ENCODE measurements at places on chromosomes 12 and 14.
A peak's percentile ranks its signal among the peaks of the same experiment; 100 is the strongest.

DNA sequence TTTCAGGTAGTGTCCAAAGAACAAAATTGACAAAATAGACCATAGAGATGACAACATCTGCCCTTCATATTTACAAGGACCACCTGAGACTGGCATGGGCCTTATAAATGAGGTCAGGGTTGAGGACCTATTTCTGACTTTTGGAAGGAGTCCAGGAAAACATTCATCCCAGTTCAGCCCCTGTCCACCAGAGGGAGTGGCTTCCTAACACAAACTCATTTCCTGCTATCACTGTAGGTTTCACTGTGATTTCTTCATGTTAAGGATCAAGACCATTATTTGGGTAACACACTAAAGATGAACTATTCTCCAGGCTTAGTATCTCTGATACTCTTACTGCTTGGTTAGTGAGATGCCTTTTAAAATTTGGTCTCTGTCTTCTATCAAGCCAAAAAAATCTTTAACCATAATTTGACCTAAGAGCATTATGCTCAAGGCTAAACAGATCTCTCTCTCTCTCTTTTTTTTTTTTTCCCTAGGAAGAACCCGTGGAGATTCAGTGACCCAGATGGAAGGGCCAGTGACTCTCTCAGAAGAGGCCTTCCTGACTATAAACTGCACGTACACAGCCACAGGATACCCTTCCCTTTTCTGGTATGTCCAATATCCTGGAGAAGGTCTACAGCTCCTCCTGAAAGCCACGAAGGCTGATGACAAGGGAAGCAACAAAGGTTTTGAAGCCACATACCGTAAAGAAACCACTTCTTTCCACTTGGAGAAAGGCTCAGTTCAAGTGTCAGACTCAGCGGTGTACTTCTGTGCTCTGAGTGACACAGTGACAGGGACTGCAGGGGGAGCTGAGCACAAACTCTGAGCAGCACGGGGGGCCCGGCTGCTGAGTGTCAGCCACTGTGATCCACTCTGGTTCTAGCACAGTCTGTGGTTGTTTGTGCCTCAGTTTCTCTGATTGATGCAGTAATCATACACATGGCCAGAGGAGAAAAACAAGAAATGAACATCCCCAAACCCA, 267.6 kb upstream of the OR4E1 start:
- DNase-seq = no peak

DNA sequence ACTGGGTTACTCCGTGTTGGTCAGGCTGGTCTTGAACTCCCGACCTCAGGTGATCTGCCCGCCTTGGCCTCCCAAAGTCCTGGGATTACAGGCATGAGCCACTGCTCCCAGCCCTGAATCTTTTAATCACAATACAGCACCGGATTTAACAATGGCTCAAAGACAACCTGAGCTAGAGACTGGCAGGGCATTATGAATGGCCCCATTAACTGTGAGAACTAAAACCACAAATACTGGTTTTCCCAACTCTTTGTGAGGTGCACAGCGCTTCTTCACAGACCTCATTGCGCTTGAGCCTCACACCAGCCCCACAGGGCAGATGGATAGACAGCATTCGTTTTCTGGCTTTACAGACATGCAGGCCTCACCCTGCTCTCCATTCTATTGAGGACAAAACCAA, 107.0 kb upstream of the FKBP4 start:
- DNase-seq = no peak

GRCh38 chr14:53857625-53858344, 98.8 kb downstream of the BMP4 start:
- no peak for DNase-seq

GRCh38 chr12:64621257-64621942, 11.1 kb downstream of the RASSF3 start:
- DNase-seq = no peak

DNA sequence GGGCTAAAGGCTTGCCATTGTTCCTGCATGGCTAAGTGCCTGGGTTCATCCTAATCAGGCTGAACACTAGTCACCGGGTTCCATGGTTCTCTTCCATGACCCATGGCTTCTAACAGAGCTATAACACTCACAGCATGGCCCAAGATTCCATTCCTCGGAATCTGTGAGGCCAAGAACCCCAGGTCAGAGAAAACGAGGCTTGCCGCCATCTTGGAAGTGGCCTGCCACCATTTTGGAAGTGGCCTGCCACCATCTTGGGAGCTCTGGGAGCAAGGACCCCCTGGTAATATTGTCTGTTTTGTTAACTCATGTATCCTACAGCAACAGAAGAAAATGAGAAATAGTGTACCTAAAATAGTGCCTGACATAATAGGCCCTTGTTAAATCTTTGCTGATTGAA, 92.7 kb downstream of the ADAMTS20 start:
- no peak for DNase-seq

- no peak for DNase-seq
Measured at GRCh38 chr12:2641761-2642160, 153.0 kb upstream of the FKBP4 start.

DNA sequence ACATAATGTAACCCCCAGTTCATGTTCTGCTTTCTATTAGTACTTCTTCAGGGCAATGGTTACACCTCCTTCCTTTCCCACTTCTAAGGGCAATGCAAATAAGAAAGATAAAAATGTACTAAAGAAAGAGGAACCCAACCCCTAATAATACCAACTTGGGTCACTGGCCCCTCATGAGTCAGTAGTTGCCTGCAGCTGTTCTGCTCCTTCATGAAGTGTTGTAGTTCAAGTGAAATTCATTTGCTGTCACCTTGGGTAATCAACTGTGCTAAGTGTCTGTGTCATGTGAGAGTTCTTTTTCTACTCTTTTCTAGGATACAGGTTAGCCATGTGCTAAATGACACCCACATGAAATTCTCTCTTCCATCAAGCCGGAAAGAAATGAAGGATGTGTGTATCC, 91.8 kb downstream of the PLXNC1 start:
- no peak for DNase-seq

DNA sequence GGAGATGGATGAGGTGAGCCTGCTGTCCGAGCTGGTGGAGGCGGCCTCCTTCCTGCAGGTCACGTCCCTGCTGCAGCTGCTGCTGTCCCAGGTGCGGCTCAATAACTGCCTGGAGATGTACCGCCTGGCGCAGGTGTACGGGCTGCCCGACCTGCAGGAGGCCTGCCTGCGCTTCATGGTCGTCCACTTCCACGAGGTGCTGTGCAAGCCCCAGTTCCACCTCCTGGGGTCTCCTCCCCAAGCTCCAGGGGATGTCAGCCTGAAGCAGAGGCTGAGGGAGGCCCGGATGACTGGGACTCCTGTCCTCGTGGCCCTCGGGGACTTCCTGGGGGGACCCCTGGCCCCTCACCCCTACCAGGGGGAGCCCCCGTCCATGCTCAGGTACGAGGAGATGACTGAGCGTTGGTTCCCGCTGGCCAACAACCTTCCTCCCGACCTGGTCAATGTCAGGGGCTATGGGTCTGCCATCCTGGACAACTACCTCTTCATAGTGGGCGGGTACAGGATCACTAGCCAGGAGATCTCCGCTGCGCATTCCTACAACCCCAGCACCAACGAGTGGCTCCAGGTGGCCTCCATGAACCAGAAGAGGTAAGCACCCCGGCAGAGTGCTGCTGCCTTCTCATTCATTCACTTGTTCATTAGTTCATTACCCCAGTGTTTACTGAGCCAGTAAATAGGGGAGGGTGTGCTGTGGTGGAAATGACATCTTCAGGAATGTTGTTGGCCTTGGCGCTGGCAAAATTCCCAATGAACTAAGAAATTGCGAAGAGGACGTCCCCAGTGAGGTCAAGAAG, 774 bp upstream of the MANSC4 start:
- no peak for DNase-seq

GRCh38 chr14:58873228-58873953, 235.6 kb downstream of the DACT1 start:
- DNase-seq = peak; percentile 41

DNA sequence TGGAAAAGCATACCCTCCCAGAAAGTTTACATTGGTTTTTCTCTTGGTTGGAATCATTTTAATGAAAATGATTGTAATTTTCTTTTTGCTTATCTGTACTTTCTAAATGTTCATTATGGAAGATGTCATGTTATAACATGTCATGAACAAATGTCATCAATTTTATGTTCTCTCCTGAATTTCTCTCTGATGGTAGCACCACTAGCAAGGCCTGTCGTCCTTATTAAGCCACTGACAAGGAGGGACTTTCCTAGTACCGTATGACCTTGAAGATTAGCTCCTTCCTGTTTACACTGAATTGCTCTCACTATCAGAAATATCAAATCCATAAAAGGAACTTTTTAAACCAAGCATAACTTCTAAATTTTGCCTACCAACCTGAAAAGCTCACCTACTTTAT, 99.0 kb downstream of the ESR2 start:
- DNase-seq = no peak

- DNase-seq = no peak
Measured at GRCh38 chr12:9367201-9367600, 159.0 kb upstream of the PZP start.

- DNase-seq = no peak
Measured at GRCh38 chr14:103654619-103655018, 25.6 kb downstream of the KLC1 start.

- no peak for DNase-seq
Measured at GRCh38 chr12:105256011-105256410, 20.0 kb upstream of the APPL2 start.

- DNase-seq = no peak
Measured at GRCh38 chr12:65334521-65334920, 56.0 kb downstream of the MSRB3 start.

- no peak for DNase-seq
Measured at GRCh38 chr14:35416108-35416750, 11.7 kb upstream of the NFKBIA start.

DNA sequence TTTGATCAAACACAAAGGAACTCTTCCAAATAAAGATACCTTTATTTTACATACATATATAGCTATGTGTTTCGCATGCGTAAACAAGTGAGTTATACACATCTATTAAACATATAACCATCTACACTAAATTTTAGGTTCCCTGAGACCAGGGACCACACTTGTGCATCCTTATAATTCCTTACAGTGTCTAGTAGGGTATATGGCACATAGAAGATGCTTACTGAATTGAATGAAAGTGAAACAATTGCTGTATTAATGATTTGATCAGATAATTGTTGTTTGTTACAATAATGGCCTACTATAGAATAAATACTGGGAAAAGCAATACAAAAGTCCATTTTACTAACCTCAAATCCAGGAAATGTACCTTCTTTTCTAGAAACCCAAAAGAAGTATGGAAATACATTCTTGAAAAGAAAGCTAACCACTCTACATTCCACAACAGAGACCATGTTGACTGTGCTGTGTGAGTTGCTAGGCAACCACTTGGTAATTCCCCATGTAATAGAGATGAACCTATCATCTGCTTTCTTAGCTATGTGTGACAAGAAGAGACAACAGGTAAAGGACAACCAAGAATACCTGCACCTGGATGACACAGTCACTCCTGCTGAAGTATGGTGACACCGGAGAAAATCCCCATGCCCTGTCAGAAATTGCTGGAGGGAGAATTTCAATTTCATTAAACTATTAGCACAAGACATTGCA, 11.9 kb upstream of the CIPC start:
- DNase-seq = no peak

DNA sequence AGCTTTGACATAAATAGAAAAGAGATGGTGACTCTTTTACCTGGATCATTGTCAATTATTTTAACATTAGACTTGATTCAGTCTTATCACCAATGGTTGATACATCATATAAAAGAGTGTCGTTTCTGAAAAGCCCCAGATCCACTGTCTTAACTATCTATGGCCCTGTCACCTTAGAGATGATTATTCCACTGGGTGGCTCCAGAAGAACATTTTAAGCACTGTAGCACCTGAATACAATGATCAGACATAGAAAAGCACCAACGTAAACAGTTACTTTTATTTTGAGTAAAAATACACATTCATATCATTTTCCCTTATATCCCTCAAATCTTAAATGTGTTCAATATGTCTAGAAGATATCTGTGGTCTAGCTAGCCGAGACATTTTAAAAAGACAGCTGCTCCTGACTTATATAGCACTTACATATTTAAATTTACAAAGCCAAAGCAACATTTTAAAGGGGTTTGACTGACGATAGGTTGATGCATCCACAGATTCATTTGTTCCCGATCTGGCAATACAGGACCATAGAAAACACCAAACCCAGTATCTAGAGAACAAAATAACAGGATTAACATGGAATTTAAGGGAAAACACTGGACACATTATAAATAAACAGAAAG, 32.9 kb downstream of the TSPAN8 start:
- DNase-seq = peak; percentile 10

DNA sequence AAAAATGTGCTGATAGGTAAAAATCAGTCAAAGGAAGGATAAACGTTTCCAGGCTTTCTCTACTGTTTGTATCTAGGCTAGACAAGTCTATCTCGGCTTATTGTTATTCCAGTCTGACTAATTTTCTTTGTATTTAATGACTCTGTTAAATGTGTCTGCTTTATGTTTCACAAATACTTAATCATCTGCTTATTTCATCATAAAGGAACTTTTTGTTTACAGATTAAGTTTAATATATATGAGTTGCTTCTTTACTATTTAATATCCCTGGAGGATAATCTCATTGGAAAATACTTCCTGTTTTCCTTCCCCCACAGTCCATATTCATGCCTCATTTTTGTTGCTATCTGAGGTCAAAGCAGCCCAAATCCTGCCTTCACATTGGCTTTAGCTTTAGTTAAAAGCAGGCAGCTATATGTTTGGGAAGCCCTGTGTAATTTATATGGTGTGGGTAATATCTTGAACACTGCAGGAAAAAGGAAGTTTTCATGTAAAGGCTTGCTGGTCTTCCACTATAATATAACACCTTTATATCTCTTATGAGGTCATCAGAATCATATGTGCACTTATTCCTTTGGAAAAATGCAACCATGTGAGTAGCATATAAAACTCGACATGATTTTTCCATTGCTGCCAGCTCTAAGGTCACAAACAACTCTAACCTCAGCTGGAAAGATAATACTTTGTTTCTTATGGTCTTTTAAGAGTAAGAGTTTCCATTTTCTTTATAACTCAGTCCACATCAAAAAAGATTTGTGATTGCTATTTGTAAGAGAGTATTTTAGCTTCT, 76.8 kb downstream of the ALX1 start:
- no peak for DNase-seq

DNA sequence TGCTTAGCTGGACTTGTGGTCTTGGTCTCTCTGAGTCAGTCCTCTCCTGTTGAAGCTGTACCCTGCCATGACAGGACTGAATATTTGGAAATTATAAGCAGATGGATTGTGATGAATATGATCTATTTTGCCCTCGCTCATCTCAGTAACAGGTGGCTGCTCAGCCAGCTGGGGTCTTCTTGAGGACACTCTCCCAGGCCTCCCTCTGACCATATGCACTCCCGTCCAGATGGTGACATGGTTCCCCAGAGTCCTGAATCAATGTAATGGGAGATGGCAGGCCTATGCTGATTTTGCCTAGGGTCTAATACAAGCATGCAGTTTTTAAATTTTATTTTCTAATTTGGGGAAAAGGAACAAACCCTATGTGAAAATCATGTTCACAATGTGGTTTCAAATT, 63.1 kb upstream of the TRHDE start:
- no peak for DNase-seq

GRCh38 chr12:123519141-123520001, 14.1 kb downstream of the RILPL1 start:
- no peak for DNase-seq

GRCh38 chr12:77760271-77761025, 70.2 kb upstream of the NAV3 start:
- no peak for DNase-seq
